ENCODE measurements at places on chromosomes 1 and 21. TPM values are rescaled to one million over a fixed set of nuclear protein-coding genes. Genes with fewer than 3 reads are reported as not detected.

ASCL5 gene
- polyA plus RNA-seq = 0.17 TPM

DNA sequence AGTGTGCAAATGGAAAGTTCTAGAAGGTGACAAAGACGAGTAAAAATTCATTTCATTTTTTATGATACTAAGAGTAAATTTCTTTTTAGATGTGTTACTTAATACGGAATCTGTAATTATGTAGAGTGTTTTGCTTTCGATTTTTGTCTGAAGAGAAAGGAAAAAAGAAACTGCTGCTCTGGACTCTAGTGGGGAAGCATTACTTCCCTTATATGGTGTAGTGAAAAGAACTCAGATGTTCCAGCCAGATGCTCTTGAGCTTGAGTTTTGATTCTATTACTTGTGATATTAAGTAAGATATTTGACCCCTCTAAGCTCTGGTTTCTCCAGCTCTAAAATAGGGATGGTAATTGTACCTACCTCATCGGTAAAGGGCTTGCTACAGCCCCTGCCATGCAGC, 12.2 kb upstream of the GPR161 start:
- no peak for DNase-seq

- no peak for DNase-seq
Measured at GRCh38 chr1:81290326-81290725, 510.4 kb upstream of the ADGRL2 start.

DNA sequence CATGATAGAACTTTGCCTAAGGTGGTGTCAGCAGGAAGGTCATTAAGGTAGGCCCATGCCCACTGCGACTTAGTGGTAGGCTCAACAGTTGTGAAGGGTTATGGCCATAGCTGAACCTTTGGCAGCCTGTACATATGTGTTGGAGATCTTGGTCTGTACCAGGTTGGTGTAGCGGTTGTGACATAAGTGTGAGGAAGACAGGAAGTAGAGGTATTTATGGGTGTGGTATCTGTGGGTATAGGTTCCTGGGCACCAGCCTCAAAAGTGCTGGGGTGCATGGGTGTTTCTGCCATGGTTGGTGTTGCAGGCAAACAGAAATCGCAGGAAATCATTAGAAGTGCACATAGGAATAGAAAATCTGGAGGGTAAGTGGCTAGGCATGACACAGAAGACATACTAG, 18.6 kb upstream of the LRIF1 start:
- no peak for DNase-seq

GRCh38 chr1:60411591-60411990, 338.0 kb upstream of the C1orf87 start:
- DNase-seq = no peak
